ENCODE measurements at places on chromosomes 5 and 9.

DNA sequence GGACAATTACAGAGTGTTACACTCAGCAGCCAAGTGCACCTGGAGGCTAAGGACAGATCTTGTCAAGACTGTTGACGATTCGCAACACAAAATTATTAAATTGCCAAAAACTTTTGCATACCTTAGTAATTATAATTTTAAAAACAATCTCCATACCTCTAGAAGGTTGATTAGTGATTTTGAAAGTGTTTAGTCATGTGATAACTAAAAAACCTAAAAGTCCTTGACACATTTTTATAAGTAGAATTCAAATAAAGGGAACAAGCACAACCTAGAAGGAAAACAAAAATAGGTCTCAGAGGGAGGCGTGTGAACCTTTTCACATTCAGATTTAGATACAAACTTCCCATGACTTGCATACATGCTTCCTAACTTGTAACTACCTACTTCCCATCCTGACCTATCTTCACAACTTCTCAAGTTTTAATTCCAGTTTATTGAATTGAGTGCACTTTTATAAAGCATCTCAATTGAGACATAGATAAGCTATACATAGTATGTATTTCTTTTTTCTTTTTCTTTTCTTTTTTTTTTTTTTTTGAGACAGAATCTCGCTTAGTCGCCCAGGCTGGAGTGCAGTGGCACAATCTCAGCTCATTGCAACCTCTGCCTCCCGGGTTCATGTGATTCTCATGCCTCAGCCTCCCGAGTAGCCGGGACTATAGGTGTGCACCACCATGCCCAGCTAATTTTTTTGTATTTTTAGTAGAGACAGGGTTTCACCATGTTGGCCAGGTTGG, 5.8 kb downstream of the ZNF367 start:
- no peak for DNase-seq

DNA sequence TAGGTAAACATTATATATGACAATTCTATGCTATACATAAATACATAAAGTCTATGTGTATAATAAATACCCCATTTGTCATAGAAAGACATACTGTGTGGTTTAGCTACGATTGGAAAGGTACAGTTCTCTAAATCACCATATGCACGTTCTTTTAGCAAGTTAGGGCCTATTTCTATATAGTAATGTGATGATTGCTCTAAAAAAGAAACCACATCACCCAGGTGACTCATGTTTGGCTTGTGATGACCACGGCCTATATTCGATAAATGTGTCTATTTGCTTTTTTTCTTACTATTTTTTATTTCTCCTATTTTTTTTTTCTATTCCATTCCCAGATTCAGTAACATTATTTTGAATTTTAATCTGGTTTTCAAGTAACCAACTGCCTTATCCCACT, 34.7 kb downstream of the RETREG1 start:
- DNase-seq, result no peak

DNA sequence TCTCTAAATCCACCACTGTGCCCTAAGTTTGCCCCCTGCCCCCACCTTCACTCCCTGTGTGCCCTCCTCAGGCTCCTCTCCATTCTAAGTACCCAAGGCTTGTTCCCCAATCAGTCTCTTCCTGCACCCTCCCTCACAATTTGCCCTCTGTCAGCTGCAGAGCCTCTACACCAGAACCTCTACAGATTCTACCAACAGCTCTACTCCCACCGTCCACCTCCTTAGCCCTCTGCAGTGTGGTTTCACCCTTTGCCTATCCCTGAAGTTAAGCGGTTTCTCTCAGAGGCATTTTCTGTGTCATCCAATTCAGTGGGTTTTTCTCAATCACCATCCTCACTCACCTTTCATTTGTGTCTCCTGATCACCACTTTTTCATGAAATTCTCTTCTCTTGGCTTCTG, 13.2 kb upstream of the ERAP2 start:
- no peak for DNase-seq

DNA sequence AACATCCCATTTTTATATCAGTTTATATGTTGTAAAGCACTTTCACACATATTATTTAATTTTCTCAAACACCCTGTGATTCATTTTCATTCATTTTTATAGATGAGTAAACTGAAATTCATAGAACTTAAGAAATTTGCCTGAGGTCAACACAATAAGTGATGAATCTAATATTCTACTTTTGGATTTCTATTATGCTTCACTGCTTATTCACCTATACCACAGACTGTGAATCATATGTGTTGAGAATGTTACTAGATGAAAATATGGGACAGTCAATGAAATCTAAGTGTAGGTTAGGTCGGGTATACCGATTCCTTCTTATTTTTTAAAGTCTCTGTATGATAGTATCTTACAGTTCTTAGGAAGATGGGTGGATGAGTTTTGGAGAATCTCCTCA, 24.8 kb downstream of the CDC37L1 start:
- no peak for DNase-seq
